ENCODE measurements at places on chromosomes 13 and 19.

DNA sequence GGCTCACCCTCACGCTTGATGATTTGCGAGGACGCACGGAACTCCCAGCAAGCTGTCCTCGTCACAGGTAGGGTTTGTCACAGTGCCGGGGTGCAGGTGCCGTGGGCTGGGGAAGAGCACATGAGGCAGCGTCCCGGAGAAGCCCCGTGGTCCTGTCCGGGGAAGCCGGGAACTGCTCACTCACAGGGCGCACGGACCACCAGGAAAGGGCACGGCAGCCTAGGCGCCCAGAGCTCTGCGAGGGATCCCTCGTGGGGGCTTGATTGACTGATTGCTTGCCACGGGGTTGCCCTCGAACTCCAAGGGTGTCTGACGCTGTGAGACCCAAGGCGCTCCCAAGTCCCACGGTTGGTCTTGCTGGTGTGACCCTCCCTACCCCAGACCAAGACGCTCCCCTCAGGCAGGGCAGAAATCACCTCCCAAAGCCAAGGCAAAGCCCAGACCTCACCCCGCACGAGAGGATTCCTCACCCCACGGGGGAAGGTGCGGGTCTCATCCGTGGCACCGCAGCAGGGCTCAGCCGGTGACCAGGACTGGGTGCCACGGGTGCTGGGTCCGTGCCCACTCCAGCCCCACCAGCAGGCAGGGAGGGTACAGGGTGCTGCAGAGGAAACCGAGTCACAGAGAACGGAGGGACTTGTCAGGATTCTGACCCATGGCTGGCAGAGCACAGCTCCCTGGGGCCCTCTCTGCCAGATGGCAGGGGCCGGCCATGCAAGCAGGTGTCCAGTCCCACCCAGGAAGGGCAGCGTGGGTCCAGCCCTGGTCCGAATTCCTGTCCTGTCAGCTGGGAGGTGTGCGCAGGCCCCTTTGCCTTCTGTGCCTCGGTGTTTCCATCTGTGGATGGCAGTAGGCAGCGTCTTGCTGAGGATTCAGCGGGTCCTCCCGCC, 7.7 kb downstream of the C2CD4C start:
- no peak for DNase-seq

DNA sequence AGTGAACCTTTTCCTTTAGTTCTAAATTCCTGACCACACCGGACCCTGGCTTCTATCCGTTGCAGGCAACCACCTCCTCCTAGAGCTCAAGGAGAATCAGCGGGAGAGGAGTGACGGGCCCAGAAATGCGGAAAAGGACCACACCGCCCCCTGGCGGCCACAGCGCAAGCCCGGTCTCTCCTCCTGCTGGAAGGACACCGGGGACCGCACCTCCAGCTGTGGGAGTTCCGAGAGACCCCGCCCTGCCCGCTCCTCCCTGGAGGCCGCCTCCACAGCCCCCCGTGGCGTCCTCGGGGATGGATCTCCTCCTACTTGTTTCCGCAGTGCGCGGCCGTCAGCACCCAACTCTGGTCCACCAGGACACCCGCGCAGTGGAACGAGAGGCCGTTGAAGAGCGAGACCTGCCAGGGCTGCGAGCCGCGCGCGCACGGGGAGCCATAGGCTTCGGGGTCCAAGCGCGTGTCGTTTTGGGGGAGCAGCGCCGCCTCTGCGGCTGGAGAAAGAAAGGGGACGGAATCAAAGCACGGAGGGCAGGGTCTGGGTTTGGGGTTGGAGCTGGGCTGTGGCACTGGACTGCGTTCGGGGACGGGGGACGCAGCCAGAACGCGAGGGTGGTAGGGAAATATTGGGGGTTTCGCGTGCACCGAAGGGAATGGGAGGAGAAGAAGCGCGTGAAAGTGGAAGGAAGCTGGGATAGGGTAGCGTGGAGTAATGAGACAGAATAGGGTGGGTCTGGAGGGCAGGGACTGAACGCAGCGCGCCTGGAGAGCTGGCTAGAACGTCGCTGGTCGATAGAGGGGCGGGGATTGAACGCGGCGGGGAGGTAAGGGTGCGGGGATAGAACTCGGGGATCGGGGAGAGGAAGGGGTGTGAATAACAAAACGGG, 2.5 kb downstream of the KLK10 start:
- peak; percentile 53 for DNase-seq

DNA sequence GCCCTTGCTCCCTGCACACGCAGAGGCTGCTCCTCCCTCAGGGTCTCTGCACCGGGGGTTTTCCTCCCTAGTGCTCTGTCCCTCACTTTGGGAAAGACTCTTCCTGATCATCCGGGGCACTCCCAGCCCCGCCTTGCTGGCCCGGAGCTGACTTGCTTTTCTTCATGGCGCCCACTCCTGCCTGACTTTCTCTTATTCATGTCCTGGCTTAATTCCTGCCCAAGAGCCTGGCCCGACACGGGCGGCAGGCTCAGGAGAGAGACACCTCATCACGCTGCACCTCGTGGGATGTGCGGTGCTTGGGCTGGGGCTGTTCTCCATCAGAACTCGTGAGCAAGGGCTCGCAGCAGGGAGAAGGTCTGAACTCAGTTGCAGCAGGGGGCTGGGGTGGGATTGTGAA, 11.8 kb upstream of the PLA2G4C start:
- no peak for DNase-seq

GRCh38 chr19:51551673-51552432, 19.2 kb upstream of the ZNF175 start:
- DNase-seq: peak; percentile 11

DNA sequence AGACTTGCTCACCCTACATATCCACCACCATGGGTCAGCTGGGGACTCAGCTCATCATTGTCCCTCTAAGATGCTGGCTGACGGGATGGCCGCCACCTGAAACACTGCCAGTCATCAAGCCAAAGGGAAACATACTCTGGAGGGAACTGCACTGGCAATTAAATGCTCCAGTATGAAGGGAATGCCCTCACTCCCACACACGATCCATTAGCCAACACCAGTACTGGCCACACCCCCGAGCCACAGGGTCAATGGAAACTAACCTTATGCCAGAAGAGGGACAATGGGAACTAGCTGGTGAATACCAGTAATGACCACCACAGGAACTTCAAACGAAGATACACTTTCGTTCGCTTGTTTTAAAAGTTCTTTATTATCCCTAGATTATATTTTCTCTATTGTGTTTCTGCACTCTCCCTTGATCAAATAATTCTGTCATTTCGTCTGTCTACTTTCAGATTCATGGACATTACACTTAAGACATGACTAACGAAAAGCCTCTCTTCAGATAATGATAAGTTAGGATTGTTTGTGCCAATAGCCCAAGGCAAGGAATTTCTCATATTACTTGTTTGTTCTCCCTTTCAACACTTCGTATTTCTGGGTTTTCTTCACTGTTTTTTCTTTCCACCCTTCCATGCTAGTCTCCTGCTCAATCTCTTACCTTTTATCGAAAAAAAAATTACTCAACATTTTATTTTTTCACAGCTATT, 1.7 kb upstream of the ZNF507 start:
- DNase-seq: no peak

DNA sequence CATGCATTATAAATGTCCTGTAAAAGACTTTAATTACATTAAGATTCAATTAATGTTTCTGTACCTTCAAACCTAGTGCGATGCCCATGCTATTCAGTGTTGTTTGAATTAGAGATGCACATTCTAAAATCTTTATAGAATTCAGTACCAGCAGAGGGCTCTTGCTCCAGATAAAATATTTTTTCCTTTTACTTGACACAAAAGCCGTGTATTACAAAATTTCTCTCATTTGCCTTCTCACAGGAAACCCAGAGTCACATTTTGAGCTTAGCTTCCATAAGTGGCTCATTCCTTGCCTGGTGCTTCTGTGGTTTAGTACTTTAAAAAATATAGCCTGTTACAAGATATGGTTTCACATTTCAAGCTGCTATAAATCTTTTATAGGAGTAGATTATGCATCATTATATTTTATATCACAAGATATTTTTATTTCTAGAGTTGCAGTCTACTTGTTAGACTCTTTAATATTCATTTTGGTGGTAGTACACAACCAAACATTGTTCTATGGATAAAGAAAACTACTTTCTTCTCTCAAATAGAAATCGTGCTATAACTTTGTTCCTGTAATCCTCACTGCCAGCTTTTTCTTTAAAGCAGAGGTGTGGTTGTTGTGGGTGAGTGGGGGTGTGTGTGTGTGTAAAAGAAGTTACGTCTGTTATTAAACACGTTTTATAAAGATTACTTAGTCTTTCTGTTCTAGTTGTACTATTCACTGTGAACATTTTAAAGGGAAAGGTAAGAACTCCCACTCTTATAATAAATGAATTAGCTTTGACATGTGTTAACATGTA, 101.4 kb downstream of the RNF17 start:
- no peak for DNase-seq

GRCh38 chr13:26727122-26727521, 33.5 kb downstream of the GPR12 start:
- DNase-seq: no peak

DNA sequence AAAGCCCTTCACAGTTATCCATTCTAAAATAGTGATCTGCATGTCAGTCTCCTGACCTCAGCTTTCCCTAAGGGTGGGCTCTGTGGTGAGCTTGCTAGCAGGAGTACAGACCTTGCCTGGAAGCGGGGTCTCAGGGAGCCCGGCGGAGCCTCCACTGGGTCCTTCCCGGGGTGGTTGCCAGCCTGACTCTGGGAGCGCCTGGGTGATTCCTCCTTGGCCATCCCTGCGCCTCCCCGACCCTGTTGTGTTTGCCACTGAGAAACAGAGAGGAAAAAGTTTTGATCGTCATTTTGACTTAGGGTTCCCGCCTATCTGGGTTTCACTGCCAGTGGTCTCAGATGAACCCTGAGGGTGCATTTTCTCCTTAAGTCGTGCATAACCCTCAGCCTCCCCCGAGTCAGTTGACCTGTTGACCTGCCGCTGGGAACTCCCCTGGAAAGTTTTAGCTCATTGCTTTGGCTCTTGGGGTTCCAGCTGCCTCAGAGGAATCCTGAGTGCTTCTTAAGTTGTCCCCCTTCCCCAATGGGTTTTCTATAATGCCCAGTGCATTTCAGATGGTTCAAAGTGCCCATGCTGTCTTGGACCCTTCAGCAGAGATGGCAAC, 117.8 kb downstream of the RAB20 start:
- DNase-seq: peak; percentile 71

DNA sequence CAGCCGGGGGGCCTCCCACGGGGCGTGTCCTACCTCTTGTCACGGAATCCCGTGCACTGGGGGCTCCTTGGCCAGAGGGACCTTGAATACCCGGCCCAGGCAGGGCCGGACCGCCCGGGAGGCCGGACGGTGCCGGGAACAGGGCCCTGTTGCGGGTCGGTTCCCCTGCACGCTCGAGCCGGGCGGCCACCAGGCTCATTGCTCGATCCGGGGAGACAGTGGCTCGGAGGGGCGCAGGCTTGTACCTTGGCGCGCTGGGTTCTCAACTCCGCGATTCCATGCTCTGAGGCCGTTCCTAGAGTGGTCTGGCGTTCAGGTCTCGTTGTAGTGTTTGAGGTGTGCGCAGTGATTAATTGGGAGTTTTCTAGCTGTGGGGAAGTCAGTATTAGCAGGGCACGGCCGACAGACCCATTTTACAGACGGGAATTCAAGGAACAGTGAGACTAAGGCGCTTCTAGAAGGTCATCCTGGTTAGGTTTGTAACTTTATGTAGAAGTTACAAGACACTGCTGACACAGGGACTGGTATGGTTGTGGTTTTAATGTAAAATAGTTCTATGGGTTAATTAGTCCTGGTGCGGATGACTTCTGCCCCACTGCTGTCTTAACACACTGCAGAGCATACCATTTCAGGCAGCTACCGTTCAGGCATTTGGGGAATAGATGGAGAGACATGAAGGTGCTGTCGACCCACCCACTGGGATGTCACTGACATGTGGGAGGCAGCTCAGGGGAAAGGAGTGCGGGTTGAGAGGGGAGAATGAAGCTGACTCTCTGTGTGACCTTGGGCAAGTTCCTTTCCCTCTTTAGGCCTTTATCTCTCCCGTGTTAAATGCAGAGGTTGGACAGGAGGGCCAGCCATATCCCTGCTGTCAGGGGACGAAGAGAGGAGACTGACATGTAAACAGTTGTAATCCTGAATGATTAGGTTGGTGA, 592 bp downstream of the CLPTM1 start:
- DNase-seq: no peak

GRCh38 chr13:42108217-42108616, 59.8 kb downstream of the DGKH start:
- no peak for DNase-seq

DNA sequence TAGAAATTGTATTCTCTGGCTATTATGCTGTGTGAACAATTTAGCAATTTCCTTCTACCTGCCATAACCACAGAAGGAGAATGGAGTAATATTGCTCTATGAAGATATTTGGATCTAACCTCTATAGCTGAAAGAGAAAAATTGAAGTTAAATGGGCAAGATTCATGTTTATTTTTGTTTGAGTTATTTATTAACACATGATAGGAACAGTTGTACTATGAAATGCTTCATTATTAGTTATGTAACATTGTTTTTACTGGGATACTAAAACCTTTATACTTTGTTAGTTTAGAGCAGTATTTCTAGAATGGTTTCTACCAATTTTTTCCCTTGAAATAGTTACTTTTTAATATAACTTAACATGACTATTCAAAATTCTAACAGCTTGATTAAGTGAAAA, 27.3 kb upstream of the VWA8 start:
- DNase-seq: no peak

- DNase-seq: no peak
Measured at GRCh38 chr13:48437371-48437770, 24.5 kb upstream of the LPAR6 start.

DNA sequence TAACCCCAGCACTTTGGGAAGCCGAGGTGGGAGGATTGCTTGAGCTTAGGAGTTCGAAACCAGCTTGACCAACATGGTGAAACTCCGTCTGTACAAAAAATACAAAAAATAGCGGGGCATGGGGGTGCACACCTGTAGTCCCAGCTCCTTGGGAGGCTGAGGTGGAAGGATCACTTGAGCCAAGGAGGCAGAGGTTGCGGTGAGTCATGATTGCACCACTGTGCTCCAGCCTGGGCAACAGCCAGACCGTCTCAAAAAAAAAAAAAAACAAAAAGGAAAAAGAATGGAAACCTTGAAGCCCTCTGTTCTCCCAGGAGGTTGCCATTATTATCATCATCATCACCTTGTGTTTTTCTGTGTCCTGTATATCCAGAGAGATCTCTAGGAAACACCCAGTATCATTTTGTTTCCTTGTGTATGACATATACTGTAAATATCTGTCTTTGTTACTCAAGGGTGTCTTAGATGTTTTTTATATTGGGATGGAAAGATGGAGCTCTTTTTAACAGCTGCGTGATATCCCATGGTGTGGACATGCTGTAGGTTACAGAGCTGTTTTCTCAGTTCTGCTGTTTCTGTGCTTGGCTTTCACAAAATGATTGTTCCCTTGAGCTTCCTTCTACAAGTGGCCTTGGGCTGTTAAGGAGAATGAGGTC, 11.8 kb downstream of the CHAF1A start:
- no peak for DNase-seq

Data from GM12865 (cell line).